ENCODE measurements at places on chromosomes 16 and 17.

- peak; percentile 75 for DNase-seq
Measured at GRCh38 chr16:30958175-30959079, 873 bp downstream of the SETD1A start.

- no peak for DNase-seq
Measured at GRCh38 chr17:75913537-75914210, 9.0 kb upstream of the MRPL38 start.

GRCh38 chr16:84592718-84593117 lies 25.2 kb downstream of the COTL1 start:
- no peak for DNase-seq

GRCh38 chr17:76154936-76155845 lies 14.1 kb upstream of the FOXJ1 start:
- DNase-seq, result no peak

DNA sequence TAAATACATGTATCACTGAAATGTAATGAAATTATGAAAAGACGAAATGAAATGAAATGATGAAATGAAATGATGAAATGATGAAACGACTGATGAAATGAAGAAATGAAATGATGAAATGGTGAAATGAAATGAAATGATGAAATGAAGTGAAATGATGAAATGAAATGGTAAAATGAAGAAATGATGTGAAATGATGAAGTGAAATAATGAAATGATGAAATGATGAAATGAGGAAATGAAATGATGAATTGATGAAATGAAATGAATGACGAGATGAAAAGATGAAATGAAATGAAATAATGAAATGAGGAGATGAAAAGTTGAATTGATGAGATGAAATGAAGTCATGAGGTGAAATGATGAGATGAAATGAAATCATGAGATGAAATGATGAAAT lies 594.7 kb downstream of the TP53TG3F start:
- DNase-seq, result no peak

GRCh38 chr17:51124640-51125503 lies 4.2 kb upstream of the SPAG9 start:
- no peak for DNase-seq

- DNase-seq, result no peak
Measured at GRCh38 chr17:81473019-81473418, 39.6 kb downstream of the ACTG1 start.

- peak; percentile 86 for DNase-seq
Measured at GRCh38 chr17:1908699-1909309, 79.0 kb downstream of the RPA1 start.

DNA sequence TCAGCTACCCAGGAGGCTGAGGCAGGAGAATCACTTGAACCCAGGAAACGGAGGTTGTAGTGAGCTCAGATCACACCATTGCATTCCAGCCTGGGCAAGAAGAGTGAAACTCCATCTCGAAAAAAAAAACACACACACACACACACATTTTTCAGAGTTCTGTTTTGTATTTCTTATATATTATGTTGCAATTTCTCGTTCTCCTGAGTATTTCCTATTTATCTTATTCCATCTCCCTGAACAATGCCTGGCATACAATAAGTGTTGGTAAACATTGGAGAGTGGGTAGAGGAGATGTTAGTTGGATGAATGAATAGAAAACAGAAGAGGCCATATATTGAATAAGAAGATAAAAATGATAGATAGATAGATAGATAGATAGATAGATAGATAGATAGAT lies 167.8 kb upstream of the CDH5 start:
- no peak for DNase-seq
